OCI-M1 (cell line): ENCODE measurements at places on chromosomes 11 and 22.

- no peak for DNase-seq
Measured at GRCh38 chr11:111059726-111060125, 185.8 kb upstream of the POU2AF2 start.

DNA sequence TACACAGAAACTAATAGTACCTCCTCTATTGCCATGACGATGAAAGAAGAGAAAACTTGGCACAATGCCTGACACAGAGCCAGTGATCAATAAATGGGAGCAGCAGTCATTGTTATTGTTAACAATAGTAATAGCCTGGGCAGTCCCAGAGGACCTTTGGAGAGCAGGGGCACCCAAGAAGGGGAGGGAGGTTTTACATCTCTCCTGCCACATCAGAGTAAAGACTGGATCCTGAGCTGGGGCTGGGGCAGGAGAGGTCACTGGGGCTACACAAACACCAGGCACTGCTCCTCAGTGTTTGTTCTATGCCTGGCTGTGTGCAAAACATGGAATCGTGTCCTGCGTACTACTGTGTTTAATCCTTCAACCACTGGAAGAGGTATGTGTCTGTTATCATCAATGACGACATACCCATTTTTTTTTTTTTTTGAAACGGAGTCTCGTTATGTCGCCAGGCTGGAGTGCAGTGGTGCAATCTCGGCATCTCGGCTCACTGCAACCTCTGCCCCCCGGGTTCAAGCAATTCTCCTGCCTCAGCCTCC is 25.0 kb upstream of the CREB3L1 start:
- no peak for DNase-seq

DNA sequence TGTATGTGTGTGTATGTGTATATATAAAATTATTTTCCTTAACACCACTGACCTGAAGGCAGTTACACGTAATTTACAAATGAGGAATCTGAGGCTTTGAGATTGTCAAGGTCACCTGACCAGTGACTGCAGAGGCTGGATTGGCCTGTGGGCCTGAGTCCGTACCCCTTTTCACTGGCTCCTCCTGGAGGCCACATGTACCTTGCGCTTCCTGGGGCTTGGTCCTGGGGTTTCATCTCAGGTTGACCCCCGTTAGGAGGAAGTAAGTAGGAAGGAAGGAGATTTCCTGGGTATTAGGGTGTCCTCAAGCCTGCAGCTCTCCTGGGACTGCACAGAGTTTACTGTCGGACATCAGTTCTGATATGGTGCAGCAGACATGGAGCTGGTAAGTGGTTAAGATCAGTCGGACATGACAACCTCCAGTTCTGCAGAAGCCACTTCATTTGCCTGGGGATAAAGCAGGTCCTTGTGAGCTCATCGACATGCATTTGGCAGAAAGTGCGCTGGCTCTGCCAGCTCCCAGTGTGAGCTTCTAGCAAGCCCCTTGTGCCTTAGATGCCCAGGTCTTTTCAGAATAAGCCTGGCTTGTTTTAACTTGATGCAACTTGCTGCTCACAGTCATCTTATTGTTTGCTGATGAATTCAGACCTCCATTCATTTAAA is 36.6 kb downstream of the ST3GAL4 start:
- DNase-seq, result peak; percentile 91

DNA sequence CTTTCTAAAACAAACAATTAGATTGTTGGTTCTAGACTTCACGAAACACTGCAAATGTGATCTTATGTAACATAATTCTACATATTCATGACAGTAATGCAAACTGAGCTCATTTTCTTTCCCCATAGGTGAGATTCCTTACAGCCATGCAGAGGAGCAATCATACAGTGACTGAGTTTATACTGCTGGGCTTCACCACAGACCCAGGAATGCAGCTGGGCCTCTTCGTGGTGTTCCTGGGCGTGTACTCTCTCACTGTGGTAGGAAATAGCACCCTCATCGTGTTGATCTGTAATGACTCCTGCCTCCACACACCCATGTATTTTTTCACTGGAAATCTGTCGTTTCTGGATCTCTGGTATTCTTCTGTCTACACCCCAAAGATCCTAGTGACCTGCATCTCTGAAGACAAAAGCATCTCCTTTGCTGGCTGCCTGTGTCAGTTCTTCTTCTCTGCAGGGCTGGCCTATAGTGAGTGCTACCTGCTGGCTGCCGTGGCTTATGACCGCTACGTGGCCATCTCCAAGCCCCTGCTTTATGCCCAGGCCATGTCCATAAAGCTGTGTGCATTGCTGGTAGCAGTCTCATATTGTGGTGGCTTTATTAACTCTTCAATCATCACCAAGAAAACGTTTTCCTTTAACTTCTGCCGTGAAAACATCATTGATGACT is 1.5 kb downstream of the OR9G1 start:
- DNase-seq, result no peak
